Vagina (tissue), 2 donors: ENCODE measurements at places on chromosomes 6 and 20.

DNA sequence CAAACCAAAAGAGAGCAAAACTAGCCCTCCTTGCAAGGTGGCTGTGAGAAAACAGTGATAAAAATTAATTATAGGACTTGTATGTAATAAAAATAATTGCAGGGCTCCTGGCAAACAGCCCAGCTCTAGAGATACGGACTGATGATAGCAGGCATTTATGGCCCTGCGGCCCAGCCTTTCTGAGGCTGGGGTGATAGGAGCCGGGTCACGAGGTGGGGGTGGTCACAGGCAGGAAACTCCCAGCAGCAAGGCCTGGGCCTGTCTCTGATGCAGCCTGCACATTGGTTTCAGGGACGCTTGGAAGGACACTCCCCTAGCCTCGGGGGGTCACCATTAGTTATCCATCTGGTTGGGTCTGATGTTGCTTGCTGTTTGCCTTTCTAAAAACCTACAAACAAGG, 18.7 kb upstream of the TTPAL start:
- DNase-seq = no peak

DNA sequence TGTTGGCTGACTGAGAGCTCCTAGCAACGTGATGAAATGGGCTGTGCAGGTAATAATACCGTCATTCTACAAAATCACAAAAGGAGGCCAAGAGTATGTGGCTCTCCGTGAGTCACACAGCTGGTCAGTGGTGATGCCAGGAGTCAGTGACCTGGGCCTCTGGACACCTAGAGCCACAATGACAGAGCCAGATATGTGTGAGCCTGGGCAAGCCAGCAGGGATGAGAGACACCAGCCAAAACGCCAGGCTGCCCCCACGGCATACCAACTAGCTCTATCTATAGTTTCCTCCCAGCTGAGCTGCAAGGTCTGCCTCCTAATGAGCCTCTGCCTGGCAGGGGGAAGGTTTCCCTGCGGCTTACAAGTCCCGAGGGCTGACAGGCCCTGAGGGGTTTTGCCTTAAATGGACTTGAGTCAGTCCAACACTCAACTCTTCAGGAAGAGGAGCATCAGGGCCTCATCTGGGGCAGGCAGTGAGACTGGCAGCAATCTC, 70.0 kb downstream of the CPNE5 start:
- DNase-seq = no peak

- no peak for DNase-seq
Observed at GRCh38 chr20:58023781-58024180, 204.7 kb downstream of the ANKRD60 start.

DNA sequence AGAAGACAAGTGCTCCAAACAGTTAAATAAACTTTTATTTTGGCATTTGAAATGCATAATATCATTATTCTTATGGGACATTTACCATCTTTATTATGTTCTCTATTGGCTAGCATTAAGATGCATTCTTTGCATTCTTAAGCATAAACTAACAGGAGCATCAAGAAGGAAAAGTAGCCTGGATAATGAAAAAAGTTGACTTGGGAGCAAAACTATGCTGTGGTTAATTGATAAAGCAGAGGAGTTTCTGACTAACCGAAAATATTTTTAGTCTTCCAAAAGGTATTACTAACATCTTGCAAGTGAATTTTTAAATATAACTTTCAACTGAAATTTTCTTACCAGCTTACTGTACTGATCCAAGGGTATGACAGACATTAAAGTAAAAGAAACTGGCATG, 140.3 kb downstream of the FLRT3 start:
- DNase-seq = no peak

- no peak for DNase-seq
Observed at GRCh38 chr6:100103194-100103593, 109.2 kb upstream of the MCHR2 start.

- no peak for DNase-seq
Observed at GRCh38 chr6:157490611-157491269, 109.8 kb downstream of the ZDHHC14 start.

DNA sequence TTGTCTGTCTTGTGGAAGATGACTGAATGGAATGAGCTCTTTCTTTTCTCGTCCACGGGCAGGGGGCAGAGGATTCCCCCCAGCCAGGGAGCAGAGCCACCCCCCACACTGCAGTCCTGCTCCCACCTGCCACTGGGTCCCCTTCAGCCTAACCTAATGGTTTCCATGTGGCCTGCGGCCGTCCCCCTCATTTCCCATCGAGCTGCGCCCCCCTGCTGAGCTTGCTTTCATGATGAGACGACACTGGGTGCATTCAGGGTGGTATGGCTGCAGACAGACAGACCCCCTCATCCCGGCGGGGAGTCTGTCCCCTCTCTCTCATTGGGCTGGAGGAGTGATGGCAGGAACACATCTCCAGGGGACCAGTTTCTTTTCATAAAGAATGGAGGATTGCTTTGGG, 140.8 kb downstream of the DTNBP1 start:
- DNase-seq = no peak

GRCh38 chr6:143232849-143233248, 172.2 kb downstream of the AIG1 start:
- no peak for DNase-seq

GRCh38 chr6:156347246-156347645, 429.9 kb upstream of the ARID1B start:
- no peak for DNase-seq

DNA sequence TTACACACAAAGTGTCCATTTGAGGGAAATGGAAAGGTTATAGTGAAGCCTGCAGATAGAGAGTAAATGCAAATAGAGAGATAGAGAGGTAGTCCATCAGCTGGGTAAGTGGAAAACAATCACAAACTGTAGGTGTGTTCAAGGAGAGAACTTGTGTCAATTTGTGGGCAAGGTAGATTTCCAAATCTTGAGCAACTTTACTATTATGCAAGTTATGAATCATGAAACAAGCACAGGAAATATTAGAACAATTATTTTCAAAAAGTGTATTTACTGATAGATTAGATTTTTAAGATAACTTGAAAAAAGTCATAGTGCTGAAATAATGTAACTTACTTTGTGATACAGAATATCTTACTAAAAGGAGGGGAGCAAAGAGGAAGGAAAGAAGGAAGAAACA, 792.9 kb downstream of the EYS start:
- no peak for DNase-seq

DNA sequence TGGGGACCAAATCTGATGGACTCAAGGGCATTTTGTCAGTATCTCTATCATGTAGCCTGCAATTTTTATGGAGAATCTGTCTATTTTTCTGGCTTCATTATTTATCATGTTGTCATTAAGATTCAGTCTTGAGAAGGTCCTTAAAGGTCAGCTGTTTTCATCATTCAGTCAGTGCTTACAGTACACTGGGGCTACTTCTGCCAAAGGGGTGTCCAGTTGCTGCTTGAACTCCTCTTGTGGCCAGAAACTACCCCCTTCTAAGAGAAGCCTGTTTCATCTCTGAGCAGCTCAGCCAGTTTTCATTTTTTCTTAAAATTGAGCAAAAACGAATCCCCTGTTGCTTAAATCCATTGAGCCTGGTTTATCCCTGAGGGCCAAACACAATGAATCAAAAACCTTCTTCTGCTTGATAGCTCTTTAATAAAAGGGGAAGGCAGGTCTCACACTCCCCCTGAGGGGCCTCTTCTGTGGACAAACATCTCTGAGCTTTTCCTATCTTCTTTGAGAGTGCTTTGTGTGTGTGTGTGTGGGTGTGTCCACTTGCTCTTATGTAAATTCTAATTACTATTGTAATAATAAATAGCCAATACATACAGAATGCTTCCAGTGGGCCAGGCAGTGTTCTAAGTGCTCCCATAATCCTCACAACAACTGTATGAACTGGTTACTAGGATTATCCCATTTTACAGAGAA, 172.2 kb downstream of the PLCB1 start:
- DNase-seq = no peak

DNA sequence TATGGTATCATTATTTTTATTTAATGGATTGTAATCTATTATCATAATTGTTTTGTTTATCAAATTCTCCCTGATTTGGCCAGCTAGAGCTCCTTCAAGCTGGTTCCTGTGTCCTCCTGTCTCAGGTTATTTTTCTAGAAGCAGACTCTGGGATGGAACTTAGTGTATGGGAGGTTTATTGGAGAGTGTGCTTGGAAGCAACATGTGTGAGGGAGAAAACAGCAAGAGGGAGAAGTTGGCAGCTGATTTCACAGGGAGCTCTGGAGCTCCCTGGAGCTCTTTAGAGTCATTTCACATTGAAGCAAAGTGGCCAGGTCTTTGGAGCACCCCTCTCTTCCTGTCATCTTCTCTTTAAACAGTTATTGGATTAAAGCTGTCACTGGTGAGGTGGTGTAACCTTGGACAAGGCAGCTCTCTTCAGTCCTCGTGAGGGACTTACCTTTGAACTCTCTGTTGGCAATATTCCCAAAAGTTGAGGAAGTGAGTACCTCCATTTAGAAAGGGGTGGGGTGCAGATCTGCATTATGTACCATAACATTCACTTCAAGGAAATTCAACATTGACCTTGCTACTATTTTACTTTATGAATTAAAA, 103.6 kb downstream of the PHF3 start:
- no peak for DNase-seq

DNA sequence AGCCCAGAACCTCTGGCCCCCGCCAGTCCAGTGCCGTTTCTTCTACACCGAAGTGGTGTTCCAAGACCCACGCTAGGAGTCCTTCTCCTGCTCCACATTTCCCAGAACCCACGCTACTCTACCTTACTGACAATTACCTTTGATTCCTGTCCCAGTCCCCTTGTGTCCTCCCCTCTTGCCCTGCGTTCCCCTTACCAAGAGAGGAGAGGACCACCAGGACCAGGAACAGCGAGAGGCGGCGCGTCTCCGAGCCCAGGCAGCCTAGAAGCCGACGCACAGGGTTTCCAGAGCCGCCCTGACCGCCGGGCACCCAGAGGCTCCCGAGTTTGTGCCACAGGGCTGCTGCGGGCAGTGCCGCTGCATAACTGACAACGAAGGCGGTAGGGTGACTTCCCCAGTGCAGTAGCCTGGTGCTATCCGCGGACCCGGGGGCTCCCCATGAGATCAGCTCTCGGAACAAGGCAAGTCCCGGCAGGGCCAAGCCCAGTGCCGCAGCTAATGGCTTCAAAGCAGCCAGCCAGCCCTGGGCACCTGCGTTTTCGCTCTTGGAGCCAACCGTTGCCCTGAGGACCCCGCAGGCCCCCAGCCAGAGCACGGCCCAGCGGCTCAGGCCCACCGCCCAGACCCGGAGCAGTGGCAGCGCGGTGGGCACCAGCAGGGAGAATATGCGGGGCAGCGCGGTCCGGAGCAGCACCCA, 512 bp downstream of the TAP1 start:
- DNase-seq = peak; percentile 88

- no peak for DNase-seq
Observed at GRCh38 chr6:10140136-10140535, 274.7 kb downstream of the TFAP2A start.

DNA sequence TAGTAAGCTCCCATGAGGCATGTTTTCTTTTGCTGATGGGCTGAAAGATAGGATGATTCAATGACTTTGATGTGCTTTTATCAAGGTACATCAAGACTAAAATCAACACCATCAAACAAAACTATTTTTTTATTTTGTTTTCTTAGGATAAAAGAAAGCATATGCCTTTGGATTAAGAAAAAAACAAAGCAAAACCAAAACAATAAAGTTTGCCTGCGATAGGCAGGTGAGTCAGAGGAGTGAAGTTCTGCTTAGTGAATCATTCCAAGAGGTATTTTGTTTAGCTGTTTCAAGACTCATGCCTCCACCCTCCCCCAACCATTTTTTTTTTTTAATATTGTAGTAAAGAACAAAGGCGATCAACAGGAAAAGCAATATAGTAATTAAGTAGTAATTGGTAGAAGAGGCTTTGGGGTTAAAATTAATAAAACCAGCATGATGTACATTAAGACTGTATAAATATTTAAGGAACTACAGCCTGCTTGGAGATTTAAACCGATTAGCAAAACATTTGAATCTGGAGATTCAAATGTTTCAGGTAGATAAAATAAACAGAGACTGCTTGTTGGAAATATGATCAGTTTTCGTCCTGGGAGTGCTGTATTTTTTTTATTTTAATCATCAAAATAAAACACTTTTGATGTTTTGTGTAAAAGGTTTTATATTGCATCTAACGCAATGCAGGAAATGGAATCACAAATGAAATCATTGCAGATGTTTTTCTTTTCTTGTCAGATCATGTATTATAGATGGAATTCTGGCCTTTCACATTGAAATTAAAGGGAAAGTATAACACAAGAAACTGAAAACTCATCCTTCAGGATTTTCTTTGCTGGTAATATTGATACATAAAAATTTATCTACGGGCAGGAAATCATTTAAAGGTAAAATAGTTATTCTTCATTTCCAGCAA, 482.3 kb upstream of the MANEA start:
- no peak for DNase-seq

- DNase-seq = no peak
Observed at GRCh38 chr6:156980515-156980914, 203.3 kb downstream of the ARID1B start.

- no peak for DNase-seq
Observed at GRCh38 chr6:127279815-127280214, 13.2 kb downstream of the RNF146 start.

- no peak for DNase-seq
Observed at GRCh38 chr6:119938752-119939151, 589.2 kb upstream of the MAN1A1 start.

DNA sequence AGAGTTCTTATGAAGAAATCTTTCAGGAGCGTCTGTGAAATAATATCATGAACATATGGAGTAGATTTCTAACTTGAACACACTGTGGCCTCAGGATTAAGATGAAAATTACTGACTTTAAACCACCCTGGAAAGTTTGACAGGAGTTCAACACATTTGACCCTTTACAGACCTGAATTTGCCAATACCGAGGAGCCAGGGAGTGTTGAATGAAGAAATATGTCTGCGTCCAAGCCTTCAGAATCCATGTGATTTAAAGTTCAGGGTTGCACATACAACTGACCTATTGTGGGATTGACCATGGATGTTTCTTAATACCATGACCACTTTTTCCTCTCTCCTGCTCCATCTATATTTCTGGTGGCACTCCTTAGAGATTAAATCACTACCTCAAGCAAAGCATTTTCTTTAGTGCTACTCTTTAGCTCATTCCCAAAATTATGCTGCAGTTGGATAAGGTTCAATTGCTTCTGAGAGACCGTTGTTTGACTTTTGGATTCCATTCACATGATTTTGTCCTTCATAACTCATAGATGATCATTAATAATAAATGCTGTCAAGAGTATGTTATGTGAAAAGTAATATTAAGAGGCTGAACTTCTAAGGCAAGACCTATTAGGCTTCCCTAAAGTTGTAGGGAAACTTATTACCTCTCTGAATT, 57.4 kb downstream of the PRL start:
- no peak for DNase-seq

- no peak for DNase-seq
Observed at GRCh38 chr6:15748341-15748740, 85.5 kb upstream of the DTNBP1 start.

DNA sequence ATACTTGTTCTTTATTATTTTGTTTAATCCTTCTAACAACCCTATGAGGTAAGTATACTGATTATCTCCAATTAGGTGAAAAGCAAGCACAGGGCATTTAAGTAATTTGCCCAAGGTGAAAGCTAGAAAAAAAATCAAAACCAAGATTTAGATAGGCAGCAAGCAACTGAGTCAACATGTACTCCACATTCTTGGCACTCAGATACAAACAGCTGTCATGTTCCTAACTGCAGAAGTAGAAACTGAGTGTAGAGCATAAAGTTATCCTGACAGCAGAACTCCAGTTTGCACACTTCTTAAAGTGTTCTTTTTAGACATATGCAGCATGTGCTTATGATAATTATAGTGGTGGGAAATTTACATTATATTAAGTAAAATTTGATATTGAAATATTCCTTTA, 278.1 kb downstream of the MEI4 start:
- no peak for DNase-seq

GRCh38 chr6:64084185-64084663, 448.6 kb downstream of the PHF3 start:
- no peak for DNase-seq

- no peak for DNase-seq
Observed at GRCh38 chr20:49808753-49809152, 3.9 kb upstream of the SLC9A8 start.
